Right lung (tissue), 10 donors: ENCODE measurements at places on chromosomes 6 and 20. TPM values are rescaled to one million over a fixed set of nuclear protein-coding genes. Genes with fewer than 3 reads are reported as not detected.

Gene FOXC1
- 0.81 TPM for polyA plus RNA-seq

Gene SLC22A1
- 0.54 TPM for polyA plus RNA-seq

Gene ULBP1
- polyA plus RNA-seq: 3.9 TPM

Gene DNAH8
- 0.16 TPM for polyA plus RNA-seq

Gene TCFL5
- 11.3 TPM for polyA plus RNA-seq

Gene UBD
- polyA plus RNA-seq: 2.8 TPM

Gene LBP
- not detected for polyA plus RNA-seq

Gene DDX43
- polyA plus RNA-seq: 0.26 TPM

Gene SRSF12
- polyA plus RNA-seq: 11.4 TPM

Gene TNFRSF6B
- 2.0 TPM for polyA plus RNA-seq

DNA sequence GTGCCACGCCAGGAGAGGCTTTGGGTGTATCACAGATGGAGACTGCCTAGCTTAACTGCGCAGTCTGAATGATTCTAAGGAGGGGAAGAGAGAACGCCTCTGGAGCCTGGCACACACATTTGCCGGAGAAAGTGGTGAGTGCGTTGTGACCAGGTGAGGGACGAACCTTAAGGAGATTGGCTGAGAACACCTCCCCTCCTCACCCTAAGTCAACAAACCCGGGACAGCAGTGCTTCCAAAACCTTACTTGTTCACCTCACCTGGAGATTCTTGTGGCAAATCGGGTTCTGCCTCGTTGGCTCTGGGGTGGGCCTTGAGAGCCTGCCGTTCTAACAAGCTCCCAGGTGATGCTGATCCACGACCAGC lies 9.4 kb downstream of the SYNJ2 start:
- DNase-seq: no peak

DNA sequence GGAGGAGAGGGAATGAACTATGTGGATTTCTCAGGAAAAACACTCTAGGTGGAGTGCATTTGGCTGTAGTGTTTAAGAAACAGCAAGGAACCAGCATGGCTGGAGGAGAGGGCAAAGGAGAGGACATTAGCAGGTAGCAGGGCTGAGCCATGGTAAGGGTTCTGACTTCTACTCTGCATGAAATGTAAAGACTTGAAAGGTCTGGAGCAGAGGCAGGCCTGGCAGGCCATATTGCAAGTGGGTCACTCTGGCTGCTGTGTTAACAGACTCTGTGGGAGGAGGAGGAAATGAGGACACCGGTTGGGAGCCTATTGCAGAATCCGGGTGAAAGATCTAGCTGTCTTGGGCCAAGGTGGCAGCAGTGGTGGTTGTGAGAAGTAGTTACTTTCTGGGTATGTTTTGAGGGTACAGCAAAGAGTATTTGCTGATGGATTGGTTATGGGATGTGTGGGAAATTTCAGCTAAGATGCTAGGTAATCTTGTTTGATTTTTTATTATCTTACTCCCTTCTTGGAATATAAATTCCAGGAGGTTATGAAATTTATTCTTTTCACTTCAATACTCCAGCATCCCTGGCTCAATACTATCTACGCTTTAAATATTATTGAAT lies 115.9 kb upstream of the BCLAF1 start:
- no peak for DNase-seq

- DNase-seq: no peak
Measured at GRCh38 chr6:162109480-162110050, 618.0 kb downstream of the PRKN start.

DNA sequence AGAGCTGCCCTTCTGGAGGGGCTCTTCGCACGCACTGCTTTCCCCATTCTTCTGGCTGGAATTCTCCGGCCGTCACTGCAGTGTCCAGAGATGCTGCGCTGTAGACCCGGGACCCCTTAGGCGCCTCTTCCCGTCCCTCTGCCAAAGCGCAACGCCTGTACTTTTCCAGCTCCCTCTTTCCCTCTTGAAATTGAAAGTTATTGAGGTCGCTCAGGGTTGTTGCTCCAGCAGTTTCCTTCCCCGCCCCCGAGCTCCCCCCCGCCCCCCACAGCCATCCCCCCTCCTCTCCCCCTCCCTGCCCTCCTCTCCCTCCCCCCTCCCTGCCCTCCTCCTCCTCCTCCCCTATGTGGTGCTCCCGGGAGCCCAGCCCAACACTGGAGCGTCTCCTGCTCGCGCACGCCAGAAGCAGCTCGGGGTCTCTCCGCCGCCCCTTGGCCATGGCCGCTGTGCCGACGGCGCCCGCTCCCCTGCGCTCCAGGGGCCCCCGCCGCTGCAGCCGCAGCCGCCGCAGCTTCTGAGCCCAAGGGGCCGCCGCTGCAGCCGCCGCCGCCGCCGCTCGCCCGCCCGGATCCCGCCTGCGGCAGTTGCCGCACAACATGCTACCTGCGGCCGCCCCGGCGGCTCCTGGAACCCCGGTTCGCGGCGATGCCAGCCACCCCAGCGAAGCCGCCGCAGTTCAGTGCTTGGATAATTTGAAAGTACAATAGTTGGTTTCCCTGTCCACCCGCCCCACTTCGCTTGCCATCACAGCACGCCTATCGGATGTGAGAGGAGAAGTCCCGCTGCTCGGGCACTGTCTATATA lies at the start of gene RSPO3:
Gene RSPO3, plus strand, starts transcription at position 374 of the 804 bp plus-strand sequence. CDS start 522 bp downstream, outside the sequence.
- DNase-seq: peak; percentile 71

DNA sequence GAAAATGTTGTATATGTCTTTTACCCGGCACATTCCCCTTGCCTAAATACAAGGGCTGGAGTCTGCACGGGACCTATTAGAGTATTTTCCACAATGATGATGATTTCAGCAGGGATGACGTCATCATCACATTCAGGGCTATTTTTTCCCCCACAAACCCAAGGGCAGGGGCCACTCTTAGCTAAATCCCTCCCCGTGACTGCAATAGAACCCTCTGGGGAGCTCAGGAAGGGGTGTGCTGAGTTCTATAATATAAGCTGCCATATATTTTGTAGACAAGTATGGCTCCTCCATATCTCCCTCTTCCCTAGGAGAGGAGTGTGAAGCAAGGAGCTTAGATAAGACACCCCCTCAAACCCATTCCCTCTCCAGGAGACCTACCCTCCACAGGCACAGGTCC lies 11.3 kb upstream of the MAPRE1 start:
- DNase-seq: no peak

GRCh38 chr6:116355796-116356195 lies 15.0 kb upstream of the DSE start:
- no peak for DNase-seq

DNA sequence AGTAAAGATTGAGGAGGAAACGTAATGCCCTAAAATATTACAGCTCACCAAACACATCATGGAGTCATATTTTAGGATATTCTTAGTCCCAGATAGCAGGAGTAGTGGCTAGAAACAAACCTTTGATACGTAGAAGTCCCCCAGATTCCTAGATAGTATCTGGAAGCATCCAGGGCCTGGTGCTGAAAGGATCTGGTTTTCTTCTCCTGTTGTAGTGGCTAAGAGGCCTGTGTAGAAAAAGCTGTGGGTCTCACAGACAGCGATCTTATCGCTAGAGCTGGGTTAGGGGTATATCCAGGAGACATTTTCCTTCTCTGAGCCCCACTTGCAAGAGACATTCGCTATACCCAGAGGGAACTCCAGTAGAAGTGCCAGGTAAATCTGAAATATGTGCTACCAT lies 139.9 kb downstream of the KCNQ5 start:
- no peak for DNase-seq

GRCh38 chr6:71194724-71195123 lies 93.9 kb upstream of the OGFRL1 start:
- DNase-seq: no peak

GRCh38 chr20:62233684-62234083 lies 4.6 kb upstream of the OSBPL2 start:
- no peak for DNase-seq

DNA sequence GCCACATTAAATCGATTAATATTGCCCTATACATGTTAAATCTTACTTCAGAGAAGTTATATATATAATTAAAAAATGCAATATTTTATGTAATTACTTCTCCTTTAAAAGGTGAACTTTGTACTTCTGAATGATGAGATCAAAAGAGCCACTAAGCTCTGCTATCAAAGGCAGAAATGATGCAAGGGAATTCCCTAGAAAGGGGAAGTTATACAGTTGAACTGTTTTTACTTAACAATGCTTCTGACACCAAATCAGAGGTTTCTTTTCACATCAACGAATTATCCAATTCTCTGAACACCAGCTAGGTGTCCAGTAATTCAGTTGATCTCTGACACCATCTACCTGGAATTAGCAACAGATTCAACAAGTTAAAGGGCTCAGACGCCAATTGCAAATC lies 319.9 kb upstream of the TSHZ2 start:
- DNase-seq: no peak

DNA sequence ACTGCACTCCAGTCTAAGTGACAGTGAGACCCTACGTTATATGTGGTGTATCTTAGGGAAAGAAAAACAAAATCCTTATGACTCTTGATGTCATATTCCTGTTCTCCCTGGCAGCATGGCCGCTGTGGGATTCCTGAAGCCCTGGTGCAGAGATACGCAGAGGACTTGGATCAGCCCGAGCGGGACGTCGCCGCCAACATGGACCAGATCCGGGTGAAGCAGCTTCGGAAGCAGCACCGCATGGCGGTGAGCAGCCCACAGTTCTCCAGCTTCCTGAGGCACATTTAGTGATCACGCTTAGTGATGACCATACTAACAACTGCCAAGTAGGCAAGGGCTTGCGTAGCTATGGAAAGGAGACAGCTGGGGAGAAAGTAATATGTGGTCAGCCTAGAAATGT lies 200.9 kb upstream of the UST start:
- no peak for DNase-seq

DNA sequence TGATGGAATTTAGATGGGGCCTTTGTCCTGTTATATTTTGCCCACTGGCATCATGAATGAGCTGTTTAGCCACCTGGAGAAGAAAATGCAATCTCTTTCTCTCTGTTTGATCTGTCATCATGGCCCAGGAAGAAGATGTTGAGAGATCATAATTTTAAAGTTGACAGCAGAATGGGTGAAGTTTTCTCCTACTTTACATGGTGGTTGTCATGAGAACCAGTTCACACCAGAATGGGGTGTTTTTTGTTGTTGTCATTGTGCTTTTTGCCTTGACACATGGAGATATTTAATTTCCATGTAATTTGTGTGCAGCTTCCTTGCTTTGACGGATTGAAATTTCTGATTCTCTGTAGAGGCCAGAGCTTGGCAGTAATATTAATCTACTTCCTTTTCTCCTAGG lies 122.5 kb downstream of the FARS2 start:
- no peak for DNase-seq

DNA sequence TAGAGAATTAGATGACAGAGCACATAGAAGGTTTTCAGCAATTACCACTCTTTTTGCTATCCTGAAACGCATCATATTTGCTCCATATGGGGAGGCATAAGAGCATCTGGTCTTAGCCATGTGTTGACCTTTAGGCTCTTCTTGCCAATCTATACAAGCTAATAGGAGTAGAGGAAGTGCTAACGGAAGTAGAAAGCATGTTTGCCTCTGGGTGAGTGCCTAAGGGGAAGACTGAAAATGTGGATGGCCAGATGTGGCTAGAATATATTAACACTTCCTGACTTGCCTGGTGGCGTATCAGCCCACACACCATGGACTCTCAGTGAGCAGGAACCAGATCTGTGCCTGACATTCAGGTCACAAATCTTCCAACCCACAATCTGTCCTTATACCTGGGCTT lies 136.3 kb downstream of the LRRC1 start:
- no peak for DNase-seq

GRCh38 chr20:48926821-48927220 lies 5.3 kb downstream of the ARFGEF2 start:
- DNase-seq: no peak

DNA sequence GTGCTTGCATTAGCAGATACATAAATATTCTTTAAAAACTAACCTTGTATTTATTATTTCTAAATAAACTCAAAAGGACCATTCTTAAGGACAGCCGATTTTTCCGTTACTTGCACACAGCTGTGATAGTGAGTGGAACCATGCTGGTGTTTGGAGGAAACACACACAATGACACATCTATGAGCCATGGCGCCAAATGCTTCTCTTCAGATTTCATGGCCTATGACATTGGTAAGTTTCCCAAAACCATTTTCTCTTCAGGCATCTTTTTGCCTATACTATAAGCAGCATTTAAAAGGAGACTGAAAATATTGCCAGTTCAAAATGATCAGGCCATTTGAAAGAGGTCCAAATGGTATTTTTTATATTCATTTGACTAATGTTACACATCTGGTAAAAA lies 92.3 kb downstream of the ATRN start:
- DNase-seq: peak; percentile 78
